ENCODE measurements at places on chromosomes 1 and 21. TPM values are rescaled to one million over a fixed set of nuclear protein-coding genes. Genes with fewer than 3 reads are reported as not detected.

The COL11A1 gene
- polyA plus RNA-seq, result not detected

The SWT1 gene
- polyA plus RNA-seq, result 2.9 TPM

The PRKCZ gene
- 42.4 TPM for polyA plus RNA-seq

The OR2C3 gene
- polyA plus RNA-seq, result not detected

The LRRC39 gene
- polyA plus RNA-seq, result 0.45 TPM

The FAM163A gene
- polyA plus RNA-seq, result not detected

The HTR1D gene
- not detected for polyA plus RNA-seq

The IKBKE gene
- polyA plus RNA-seq, result 3.4 TPM

The IPP gene
- 6.3 TPM for polyA plus RNA-seq

- DNase-seq, result peak; percentile 90
These were observed 15.2 kb upstream of the GPR153 start for GRCh38 chr1:6275826-6276782.

- no peak for DNase-seq
These were observed 162.3 kb downstream of the FMN2 start for GRCh38 chr1:240254006-240254405.

- no peak for DNase-seq
These were observed 98.3 kb downstream of the ABCA4 start for GRCh38 chr1:94022471-94023189.

DNA sequence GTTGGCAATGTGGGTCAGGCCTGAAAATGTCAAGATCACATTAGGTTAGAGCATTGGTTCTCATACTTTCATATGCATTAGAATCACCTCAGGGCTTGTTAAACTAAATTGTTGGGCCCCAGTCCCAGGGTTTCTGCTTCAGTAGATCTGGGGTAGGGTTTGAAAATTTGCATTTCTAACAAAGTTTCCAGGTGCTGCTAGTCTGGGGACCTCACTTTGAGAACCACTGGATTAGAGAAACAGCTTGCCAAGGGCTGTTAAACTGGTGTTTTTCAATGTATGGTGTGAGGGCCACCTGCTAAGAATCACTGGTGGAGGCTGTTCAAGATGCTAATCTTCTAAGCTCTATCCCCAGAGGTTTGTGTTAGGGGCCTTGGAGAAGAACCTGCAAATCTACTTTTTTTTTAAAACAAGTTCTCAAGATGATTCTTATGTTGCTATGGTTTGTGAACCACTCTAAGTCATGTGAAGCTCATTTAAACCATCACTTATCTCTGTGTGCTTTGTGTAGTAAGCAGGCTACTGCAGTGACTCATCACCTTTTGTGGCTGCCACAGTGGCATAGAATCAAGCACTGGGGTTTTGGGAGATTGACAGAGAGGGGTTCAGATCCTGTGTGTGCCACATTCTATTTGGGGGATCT lies 152.2 kb downstream of the S1PR1 start:
- no peak for DNase-seq

DNA sequence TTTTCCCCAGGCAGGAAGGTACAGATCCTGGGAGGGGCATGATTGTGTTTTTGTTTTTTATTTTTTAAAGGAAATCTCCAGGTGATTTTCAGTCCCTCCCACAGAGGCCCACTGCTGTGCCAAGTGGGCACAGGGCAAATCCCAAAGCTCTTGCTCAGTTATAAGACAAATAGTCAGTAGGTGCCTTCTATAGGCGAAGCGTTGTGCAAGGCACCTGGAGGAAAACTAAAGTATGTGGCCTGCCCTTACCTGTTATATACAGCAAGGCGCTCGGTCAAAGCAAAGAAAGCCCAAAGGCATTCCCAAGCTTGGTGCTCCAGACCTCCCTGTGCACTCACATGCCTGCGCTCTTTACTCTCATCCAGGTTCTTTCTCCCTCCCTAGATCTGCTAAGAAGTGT lies 81.0 kb downstream of the KCNJ15 start:
- DNase-seq, result no peak

DNA sequence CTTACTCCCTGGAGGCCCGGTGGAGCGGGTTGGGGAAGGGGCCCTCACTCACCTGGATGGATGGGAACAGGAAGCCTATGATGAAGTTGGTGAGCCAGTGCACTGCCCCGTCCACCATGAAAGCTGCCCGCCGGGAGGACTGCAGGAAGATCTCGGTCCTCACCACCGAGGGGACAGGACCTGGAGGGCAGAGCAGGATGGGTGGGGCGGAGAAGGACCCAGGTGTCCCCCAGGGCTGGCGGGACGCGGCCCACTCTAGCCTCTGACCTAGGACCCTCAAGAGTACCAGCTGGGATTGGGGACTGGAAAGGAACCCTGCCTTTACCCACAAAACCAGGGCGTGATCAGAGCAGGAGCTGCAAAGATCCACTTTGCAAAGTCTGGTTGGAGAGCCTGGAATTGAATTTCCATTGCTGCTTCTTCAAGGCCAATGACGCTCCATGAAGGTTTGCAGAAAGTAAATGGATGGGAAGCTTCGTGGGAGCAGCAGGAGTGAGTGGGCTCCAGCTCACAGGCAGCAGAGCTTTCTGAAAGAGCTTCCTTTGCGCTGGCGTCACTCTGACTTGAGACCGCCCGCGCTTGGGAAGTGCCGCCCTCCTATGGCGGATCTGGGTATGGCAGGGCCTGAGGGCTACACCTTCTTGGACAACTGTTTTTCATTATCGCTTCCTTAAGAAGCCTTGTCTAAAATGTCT lies 21.4 kb downstream of the SLC2A7 start:
- peak; percentile 86 for DNase-seq

DNA sequence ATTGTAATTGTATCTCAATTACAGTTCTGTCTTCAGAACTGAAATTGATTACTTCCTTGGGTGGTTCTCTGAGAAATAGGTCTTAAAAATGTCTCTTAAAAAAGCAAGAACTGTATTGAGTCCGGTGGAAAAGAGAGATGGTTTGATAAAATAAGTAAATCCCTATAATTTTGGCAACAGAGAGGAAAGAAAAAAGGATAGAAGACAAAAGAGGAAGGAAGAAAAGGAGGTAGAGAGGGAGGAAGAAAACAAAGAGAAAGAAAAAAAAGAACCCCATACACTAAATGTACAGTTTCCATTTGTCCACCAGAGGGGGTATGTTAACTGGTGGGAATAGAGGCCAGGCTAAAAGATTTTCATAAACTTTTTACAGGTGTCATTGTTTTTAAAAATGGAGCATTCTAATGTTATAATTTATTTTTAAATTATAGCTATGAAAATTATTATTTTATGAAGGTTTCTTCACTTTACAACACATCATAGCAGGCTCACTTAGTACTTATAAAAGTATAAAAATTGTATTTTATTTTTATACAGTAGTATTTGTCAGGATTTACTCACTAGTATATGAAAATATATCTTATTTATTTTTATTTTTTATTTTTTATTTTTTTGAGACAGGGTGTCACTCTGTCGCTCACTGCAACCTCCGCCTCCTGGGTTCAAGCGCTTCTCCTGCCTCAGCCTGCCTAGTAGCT lies 2.1 kb upstream of the UBE2T start:
- peak; percentile 76 for DNase-seq

GRCh38 chr1:77292551-77292950 lies 10.7 kb downstream of the AK5 start:
- DNase-seq, result no peak

DNA sequence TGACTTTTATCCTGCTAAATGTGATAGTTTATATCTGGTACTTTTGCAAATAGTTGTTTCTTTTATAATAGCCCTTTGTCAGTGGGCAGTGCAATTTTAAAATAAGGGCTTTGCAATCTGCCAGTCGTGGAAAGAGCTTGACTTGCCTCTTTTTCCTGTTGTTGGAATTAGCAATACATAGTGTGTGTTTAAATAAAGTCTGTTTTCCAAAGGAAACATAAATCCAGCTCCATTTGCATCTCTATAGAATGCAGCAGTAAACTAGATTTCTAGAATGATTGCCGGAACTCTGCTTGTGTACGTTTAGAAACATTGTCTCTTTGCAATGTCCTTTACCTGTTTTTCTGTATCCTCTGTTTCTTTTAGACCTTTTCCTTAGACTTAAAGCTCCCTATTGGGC lies 33.1 kb downstream of the GABPA start:
- DNase-seq, result no peak

DNA sequence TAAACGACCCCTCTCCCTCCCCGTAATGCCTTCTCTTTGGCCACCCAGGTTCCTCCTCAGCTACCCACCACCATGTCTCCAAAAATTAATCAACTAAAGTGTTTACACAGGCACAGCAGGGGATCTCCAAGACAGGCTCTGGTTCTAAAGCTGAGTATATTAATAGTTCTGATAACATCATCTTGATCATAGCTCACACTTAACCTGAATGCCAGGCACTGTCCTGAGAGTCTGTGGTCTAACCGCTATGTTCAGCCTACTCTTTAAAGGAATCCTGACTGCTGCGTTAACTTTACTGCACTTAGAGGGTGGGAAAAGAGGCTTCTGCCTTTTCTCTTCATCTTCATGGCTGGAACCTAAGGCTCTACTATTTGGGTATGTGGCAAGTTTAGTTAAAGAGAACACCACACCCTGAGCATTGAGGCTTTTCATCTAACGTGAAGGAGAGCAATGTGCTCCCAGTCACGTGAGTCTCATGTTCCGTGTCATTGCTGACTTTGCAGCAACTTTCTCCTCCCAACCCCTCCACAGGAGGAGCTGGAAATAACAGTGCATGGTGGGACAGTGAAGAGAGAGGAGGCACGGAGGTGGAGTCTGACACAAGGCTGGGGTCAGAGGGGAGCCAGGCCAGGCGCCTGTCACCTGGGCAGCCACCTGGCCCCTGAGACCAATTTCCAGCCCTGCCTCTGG lies 86.4 kb downstream of the FAM78B start:
- peak; percentile 12 for DNase-seq

- DNase-seq, result no peak
These were observed 3.7 kb downstream of the LENEP start for GRCh38 chr1:154996966-154997701.

GRCh38 chr1:24180676-24181075 lies 6.4 kb downstream of the IFNLR1 start:
- DNase-seq, result no peak

- DNase-seq, result no peak
These were observed 41.0 kb upstream of the SEC16B start for GRCh38 chr1:178010674-178011464.

DNA sequence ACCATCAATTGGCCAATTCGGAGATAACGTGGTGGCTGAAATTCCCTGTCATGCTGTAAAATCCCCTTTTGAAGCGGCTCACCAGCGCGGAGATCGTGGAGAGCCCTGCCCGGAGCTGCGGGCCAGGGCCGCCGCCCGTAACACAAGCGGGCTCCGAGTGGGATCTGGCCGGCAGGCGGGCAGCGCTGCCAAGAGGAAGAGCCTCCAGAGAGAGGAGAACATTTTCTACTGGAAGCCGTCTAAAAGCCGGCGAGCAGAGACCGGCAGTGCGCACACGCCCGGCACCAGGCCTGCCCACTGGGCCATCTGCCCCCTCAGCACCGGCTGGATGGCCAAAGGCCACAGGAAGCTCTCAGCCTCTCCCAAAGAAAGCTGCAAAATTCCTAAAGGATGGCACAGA lies 15.5 kb downstream of the SSBP3 start:
- DNase-seq, result no peak

DNA sequence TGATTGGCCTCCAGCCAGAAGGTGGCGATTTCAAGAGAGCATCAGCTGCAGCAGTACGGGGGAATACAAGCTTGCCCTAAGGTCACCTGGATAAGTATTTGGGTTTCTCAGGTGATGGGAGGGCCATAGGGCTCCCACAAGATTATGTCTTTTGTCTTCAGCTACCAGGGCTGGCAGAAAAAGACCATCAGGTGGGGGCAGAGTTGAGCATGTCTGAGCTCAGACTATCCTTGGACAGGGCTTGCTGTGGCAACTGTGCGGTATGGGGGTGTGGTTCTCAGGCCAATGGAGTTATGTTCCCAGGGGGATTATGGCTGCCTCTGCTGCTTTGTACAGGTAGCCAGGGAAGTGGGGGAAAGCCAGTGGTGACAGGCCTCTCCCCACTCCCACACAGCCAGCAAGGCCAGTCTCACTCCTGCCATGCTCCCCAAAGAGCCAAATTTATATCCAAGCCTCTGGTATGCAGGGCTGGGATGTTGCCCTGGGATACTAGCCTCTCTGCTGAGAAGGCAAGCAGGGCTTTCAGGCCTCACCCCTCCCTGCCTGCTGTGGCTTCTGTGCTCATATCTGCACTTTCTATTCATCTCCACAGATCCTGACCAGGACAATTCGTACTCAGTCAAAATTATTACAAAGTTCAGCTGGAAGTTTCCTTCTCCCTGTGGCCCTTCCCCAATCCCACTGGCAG lies 26.6 kb upstream of the CD84 start:
- no peak for DNase-seq

DNA sequence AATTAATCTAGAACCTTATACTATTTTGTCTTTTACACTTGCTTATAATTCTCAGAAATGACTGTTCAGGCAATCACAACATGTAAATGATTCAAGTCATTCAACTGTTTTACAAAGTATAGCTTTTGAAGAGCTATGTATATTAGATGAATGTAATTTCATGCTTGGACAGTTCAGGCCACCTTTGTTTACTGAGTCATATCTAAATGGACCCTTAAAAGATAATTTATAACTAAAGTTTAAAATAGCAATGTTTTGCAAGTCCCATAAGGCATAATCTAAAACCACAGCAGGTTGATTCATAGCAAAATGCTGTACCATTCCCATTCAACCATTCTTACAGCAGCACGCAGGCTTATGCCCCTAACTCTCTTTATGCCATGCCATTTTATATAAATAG lies 64.8 kb downstream of the PIK3R3 start:
- peak; percentile 29 for DNase-seq

- peak; percentile 19 for DNase-seq
These were observed 23.3 kb downstream of the TOMM20 start for GRCh38 chr1:235105051-235106043.

- no peak for DNase-seq
These were observed 65.1 kb upstream of the HSD17B7 start for GRCh38 chr1:162725301-162725837.

DNA sequence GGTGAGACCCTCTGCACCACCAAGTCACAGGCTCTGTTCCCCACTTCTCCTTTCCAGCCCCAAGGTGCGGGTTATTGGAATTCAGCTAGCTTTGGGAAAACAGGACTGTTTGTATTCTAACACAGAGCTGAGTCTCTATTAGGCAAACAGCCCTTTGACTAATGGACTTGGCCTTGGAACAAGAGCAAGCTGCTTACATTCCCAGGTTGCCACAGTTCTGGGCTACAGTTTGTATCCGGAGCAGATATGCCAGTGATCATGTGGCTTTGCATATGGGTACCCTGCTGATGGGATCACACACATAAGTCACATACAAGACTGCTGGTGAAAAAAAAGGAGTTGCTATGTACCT lies 110.5 kb upstream of the COA6 start:
- DNase-seq, result no peak

GRCh38 chr1:31828926-31829690 lies 13.3 kb upstream of the SPOCD1 start:
- no peak for DNase-seq

GRCh38 chr1:174116042-174116441 lies 43.3 kb upstream of the RABGAP1L start:
- no peak for DNase-seq

- DNase-seq, result no peak
These were observed 28.4 kb downstream of the JUN start for GRCh38 chr1:58755468-58755872.

GRCh38 chr21:44753357-44753756 lies 42.0 kb upstream of the TSPEAR start:
- no peak for DNase-seq

GRCh38 chr1:72278461-72278860 lies 3.9 kb downstream of the NEGR1 start:
- DNase-seq, result no peak
